ENCODE measurements at places on chromosomes 7 and 10.

GRCh38 chr7:132609222-132609621 is 33.0 kb upstream of the PLXNA4 start:
- DNase-seq: no peak

DNA sequence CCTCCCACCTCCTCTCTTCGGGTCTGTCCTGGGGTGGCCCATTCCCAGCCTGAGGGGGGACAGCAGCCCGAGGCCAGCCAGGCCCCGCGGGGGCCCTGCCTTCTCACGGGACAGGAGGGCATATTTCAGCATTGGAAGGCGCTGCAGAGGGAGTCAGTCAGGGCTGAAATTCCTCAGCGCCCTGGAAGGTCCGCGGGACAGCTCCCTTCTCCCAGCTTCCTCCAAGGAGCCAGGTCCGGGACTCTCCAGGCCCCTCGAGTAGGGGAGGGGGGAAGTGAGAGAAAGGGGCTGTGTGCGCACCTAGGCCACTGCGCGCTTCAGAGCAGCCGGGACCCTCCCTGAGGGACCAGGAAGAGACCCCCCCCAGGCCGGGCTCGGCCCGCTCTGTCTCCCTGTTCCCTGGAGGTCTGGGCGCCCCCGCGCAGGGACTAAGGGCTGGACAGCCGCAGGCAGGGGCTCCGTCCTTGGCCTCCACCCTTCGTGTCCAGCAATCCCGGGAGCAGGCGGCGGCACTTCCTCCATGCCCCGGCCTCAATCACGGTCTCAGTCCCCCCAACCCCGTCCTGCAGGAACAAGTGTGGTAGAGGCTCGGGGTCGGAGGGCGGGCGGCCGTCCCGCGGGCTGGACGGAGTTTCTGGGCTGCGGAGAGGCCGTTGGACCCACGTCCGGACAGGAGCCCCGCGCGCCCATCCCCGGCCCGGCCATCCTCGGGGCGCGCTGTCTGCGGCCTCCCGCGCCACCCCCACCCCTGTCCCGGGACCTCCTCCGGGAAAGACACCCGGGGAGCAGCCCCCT is 6.0 kb upstream of the ELFN1 start:
- no peak for DNase-seq

- no peak for DNase-seq
Measured at GRCh38 chr10:61176424-61176823, 232.4 kb upstream of the RHOBTB1 start.

DNA sequence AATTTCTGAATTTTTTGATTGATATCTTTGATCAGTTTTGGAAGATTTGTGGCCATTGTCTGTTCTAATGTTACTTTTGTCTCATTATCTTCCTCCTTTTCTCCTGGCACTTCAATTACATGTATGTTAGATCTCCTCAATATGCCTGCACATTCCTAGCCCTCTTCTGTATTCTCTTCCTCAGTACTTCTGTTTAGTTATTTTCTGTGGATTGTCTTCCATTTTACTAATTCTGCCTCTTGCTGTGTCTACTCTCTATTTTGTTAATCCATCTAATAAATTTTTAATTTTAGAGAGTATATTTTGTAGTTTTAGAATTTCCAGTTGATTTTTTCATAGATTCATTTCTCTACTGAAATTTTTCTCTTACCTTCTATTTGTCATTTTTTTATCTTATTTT is 137.1 kb downstream of the INSYN2A start:
- DNase-seq: no peak

GRCh38 chr10:129849853-129850252 is 114.2 kb downstream of the EBF3 start:
- no peak for DNase-seq

- DNase-seq: peak; percentile 55
Measured at GRCh38 chr7:90595801-90596670, at the start of gene CDK14. Gene CDK14 (plus strand): TSS chr7:90596321. CDS start chr7:90596628, 307 bp downstream.

DNA sequence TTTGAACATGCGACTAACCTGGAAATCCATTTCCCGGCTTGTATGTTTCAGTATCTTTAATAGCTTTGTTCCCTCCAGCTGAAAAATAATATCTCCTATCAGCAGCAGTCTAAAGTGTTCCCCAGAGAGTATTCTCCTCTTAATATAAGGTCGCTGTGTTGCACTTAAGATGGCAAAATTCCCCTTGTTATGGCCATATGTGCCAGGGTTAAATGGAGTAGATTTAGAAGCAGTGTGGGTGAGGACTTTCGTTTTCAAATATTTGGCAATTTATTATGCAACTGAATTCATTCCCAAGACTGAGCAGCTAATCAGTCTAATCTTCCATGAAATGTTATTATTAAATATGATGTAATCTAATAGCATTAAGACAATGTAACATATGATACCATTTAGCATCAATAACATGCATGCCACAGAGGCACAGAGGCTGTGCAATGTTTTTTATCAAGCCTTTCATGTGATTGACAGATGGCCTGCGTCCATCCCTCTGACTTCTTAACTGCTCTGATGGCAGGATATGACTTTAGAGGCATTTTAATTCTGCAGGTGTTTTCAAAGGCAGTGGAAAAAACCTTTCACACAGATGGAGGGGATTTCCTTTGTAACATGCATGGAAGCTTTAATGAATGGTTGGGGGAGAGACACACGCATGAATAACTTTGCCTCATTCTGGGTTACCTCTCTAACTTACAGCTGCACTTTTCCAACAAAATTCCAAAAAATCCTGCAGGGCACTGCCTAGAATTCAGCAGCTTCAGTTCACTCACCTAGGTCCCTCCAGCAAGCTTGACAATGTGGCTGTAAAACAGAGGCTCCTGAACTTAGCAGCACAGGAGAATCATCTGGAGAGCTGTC is 55.1 kb upstream of the ZPBP start:
- no peak for DNase-seq

- DNase-seq: no peak
Measured at GRCh38 chr10:116627386-116627933, 6.7 kb downstream of the PNLIPRP2 start.

GRCh38 chr10:90602862-90603610 is 254.8 kb downstream of the HTR7 start:
- DNase-seq: peak; percentile 78

DNA sequence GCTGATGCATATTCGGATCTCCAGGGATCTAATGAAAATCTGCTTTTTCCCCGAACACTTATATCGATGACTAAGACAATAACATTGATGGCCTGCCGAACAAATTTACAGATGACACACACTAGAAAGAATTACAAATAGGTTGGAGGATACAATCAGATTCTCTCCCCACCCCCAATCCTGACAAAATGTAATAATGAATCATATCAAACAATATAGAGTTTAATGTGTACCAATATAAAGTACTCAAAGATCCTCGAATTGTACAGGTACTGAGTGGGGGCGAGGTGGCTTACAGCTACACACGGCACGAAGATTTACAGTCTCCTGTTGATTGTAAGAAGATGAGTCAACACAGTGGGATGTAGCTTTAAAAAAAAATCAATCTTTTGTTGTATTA is 182.7 kb upstream of the MKLN1 start:
- DNase-seq: peak; percentile 36

DNA sequence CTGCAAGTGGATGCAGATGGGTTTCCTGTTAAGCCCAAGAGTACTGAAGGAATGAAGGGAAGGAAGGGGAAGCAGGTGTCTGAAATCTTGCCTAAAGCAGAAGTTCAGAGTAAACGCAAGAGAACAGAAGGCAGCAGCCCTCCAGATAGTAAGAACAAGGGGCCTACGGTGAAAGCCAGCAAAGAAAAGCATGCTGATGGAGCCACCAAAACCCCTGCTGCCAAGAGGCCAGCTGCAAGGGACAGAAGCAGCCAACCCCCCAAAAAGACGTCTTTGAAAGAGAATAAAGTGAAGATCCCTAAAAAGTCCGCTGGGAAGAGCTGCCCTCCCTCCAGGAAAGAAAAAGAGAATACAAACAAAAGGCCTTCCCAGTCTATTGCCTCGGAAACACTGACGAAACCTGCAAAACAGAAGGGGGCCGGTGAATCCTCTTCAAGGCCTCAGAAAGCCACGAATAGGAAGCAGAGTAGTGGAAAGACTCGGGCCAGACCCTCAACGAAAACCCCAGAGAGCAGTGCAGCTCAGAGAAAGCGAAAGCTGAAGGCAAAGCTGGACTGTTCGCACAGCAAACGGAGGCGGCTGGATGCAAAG is 152.5 kb downstream of the LCOR start:
- peak; percentile 8 for DNase-seq

GRCh38 chr10:108633046-108633445 is 1290.3 kb downstream of the XPNPEP1 start:
- DNase-seq: no peak

GRCh38 chr7:80235334-80235733 is 100.7 kb downstream of the GNAI1 start:
- DNase-seq: no peak

GRCh38 chr7:20510573-20510900 is 104.9 kb upstream of the ABCB5 start:
- no peak for DNase-seq

DNA sequence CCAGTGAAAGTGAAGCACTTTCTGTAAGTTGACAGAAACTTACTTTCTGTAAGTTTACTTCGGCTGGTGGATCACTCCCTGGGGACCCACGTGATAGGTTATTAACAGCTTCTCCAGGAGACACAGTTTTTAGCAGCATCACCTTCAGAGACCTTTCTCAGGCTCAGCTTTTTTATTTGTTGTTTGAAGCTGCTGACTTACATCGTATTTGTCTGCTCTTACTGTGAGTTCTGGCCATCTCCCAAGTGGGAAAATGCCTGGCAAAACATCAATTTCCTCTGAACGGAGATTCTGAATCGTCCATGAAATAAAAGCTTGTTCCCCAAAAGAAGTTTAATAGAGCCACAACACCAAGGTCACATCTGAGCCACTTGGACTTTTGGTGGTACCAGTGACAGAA is 178.7 kb upstream of the PODXL start:
- no peak for DNase-seq

- no peak for DNase-seq
Measured at GRCh38 chr7:7921830-7922229, 46.8 kb upstream of the GLCCI1 start.

DNA sequence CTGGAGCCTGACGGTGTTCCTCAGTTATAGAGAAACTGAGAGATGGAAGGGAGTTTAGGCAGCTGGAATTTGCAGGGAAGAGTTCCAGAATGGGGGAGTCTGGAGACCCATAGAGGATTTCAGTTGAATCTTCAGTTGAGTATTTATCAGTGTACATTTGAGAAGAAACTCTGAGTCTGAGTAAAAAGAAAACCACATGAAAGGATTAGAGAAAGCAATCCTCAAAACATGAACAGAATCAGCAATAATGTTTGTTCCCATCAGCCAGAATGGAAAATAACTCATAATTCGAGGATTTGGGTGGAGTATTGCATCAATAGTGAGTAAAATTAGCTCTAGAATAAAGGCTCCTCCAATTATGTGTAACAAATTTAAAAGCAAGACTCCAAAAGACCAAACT is 130.0 kb upstream of the AHR start:
- no peak for DNase-seq

GRCh38 chr10:102421757-102422512 is 1.3 kb downstream of the FBXL15 start:
- no peak for DNase-seq

DNA sequence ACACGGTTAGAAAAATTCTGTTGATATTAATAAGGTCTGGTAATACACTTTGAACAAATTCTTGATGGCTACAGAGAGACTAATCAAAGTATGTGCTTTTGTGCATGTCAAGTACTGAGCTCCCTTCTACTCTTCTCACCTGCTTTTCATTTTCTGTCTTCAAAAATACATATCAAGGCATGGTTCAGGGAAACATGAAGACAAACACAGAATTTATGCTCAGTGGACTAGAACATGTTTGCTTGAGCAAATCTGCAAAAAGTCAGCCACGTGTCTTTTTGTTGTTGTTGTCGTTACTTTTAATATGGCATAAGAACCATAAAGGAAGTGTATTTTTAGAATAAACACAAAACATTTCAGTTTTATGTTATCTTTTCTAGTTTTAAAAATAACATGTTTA is 21.9 kb downstream of the CDK13 start:
- no peak for DNase-seq

GRCh38 chr10:77284797-77285196 is 352.8 kb downstream of the KCNMA1 start:
- DNase-seq: no peak

DNA sequence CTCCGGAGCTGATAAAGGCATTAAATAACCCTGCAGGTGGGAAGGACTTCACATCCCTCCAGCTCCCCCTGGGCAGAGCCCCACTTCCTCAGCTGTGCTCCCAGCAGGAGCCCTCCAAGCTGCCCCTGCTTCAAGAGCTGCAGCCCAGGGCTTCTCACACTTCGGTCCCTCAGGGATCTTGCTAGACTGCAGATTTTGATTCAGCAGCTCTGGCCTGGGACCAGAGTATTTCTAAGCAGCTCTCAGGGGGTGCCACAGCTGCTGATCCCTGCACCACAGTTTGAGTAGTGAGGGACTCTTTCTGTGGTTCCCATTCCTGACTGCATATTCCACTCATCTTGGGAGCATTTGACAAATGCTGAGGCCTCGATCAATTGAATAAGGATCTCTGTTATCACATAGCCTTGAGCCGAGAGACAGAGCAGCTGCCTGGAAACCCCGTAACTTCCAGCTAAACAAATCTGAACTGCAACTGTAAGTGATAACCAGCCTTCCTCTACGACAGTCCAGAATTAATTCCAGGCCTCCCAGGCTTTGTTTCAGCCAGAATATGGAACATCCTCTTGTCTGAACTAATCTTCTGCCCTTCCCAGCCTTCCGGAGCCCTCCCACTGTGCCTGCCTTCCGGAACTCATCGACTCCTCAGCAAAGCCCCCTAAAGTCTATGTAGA is 161.4 kb downstream of the CCDC3 start:
- peak; percentile 7 for DNase-seq

DNA sequence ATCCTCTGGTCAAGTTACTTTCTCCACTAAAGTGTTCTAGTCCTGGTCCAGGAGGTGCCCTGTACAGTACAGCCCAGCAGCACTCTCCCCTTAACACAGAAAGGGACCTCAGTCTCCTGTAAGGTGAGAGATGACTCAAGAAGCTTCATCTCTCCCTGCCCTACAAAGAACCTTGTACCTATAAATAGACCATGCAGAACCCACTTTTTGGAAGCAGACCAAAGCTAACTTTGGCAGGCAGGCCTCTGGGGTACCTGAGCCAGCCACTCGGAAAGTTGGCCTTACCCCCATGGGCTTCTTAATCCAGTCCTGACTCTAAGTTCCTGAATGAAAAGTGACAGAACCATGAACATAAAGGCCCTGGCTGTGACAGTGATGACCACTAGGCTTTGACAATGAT is 454.8 kb downstream of the KCNMA1 start:
- no peak for DNase-seq

GRCh38 chr10:103541616-103542015 is 48.1 kb downstream of the NEURL1 start:
- DNase-seq: no peak

DNA sequence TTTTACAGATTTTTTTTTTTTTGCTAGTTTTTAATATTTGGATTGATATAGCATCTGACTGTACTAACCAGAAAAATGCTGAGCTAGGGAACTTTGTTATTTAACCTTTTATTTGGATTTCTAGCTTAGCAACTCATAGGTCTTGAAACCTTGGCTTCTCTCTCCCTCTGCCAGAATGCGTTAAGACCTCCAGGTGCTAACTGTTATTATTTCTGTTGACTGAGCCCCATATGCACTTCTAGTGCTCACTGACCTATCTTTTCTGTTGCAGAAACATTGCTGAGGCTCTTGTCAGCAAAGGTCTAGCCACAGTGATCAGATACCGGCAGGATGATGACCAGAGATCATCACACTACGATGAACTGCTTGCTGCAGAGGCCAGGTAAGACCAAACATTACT is 143.6 kb downstream of the LRRC4 start:
- no peak for DNase-seq

- peak; percentile 5 for DNase-seq
Measured at GRCh38 chr7:111638078-111638477, 75.8 kb upstream of the IMMP2L start.
